Hepatocyte (in vitro differentiated cells): ENCODE measurements at places on chromosomes 5 and 9. TPM values are rescaled to one million over a fixed set of nuclear protein-coding genes. Genes with fewer than 3 reads are reported as not detected.

Gene KLHL9
- 41.6 and 43.1 TPM in 2 replicates for total RNA-seq

Gene UGT3A1
- 35.4 and 45.1 TPM in 2 replicates for total RNA-seq

GRCh38 chr5:175652741-175653663, 4.9 kb upstream of the HRH2 start:
- H3K27me3 ChIP-seq = peaks cover 14% of the 10 kb centered on the region
- H3K4me3 ChIP-seq = no peak overlapping the region
- H3K27ac ChIP-seq = no peak overlapping the region
- DNase-seq = no peak
- no peaks in the 10 kb centered on the region for H3K36me3 ChIP-seq

DNA sequence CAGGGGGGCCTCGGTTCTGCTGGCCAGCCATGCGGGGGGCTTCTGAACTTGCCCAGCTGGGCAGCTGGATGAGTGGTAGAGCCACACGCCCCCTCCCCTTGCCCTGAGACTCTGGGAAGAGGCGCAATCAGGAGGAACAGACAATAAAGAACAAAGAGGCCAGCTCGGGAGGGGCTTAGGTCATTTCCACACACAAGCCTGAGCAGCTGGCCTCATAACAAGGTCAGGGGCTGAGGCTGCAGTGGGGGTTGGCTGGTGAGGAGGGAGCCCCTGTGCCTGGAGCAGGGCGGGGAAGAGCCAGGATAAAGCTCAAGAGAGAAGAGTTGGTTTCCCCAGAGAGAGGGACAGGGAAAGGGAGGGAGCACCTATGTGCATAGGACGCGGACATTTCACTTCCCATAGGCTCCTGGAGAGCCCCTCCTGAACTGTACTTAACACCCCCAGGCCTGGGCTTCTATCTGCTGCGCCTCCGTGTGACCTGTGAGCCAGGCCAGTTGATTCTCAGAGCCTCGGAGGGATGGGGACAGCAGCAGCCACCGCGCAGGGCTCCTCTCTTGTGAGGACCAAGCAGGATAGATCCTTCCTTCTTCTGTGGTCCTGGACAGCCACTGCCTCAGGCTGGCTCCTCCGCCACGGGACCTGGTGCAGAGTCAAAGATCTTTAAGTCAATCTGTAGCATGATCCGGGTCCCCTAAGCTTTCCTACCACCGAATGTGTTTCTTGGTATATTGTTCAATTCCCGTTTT, 75.3 kb upstream of the GGTA1 start:
- no peaks in the 10 kb centered on the region for H3K27me3 ChIP-seq
- H3K4me3 ChIP-seq = no peak overlapping the region
- H3K4me1 ChIP-seq = no peaks in the 10 kb centered on the region
- no peak for DNase-seq
- no peak overlapping the region for H3K27ac ChIP-seq

DNA sequence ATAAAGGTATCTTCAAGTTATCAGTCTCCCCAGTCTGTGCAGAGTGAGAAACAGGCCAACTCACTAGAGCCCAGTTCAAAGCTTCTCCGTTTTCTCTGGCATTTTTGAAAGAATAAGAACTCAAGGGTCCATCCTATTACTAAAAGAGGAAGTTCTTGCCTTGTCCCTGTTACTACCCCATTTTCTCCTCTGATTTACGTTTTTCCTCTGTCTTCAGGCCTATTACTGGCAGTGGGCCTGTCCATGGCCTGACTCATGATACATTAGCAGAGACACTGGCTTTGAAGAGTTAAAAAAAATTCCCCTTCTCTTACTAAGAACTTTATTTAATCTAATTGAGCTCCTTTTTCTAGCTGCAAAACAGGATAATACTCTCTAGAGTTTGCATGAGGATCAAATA, 624.0 kb upstream of the KLF4 start:
- no peak overlapping the region for H3K27ac ChIP-seq
- no peak for DNase-seq
- no peak overlapping the region for H3K4me3 ChIP-seq
- peaks cover 13% of the 10 kb centered on the region for H3K4me1 ChIP-seq

- DNase-seq = peak; percentile 4
- no peaks in the 10 kb centered on the region for H3K36me3 ChIP-seq
- peaks cover 22% of the 10 kb centered on the region for H3K4me1 ChIP-seq
- H3K27me3 ChIP-seq = no peaks in the 10 kb centered on the region
These were observed 69.3 kb downstream of the ANKRD31 start for GRCh38 chr5:75167345-75167744.

Gene RMI1
- total RNA-seq = 5.4 and 5.8 TPM in 2 replicates

DNA sequence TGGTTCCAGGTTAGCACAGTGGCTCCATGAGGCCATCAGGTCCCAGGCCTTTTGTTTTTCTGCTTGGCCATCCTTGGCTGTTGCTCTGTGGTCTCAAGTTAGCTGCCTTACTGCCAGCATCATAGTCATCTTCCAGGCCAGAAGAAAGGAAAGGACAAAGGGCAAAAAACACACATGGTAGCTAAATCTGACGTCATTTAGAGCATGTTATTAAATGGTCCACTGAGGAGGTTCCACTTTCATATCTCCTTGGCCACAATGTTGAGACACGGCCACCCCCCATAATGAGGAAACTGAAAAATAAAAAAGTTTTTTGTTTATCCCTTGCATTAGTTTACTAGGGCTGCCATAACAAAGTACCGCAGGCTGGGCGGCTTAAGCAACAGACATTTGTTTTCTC, 106.4 kb upstream of the NIPBL start:
- H3K4me1 ChIP-seq = no peaks in the 10 kb centered on the region
- DNase-seq = no peak
- no peak overlapping the region for H3K4me3 ChIP-seq

DNA sequence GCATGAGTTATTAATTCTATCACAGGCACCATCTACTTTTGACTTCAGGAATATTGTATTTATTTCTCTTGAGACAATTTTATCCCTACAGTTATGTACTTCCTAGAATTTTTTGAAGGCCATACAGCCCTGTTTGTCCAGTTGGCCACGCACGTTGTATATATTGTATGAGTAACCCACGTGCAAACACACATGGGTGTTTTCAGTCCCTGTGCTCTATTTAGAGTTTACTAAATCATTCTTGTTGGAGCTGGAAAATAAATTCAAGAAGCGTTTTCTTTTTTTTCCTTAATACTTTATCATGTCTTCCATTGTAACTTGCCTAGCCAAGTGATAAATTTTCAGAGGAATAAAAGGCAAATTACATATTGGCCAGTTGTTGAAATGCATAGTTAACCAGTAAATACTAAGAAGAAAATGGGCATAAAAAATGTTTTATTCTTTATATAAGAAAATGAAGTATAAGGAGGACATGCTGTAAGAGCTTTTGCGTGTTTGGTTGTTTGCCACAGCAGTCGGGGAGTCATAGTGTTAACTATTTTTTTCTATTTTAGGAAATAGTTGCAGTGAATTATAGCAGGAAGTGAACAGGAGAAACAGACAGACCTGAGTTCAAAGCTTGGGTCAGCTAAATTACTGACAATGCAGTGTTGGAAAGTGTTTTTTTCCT, 86.4 kb upstream of the MINAR2 start:
- no peaks in the 10 kb centered on the region for H3K36me3 ChIP-seq
- H3K27ac ChIP-seq = no peak overlapping the region
- no peak for DNase-seq
- no peaks in the 10 kb centered on the region for H3K4me1 ChIP-seq

Gene GRIA1
- 0.50 and 0.64 TPM in 2 replicates for total RNA-seq

DNA sequence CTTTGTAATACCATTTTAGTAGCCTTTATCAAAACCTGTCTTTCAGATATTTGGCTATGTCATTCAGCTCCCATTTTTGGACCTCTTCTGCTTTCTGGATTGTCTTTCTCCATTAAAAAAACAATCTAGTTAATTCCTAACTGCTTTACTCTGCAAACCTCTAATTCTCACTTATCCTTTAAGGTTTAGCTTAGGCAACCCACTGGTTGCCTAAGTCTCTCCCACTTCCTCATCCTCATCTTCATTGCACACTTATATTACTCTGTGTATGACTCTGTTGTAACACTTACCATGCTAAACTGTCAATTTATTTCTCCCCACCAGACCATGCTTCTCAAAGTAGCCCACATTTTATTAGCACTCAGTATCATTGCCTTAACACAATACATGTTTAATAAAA, 205.0 kb upstream of the DMRTA1 start:
- no peaks in the 10 kb centered on the region for H3K36me3 ChIP-seq
- no peak for DNase-seq
- no peak overlapping the region for H3K27ac ChIP-seq

GRCh38 chr5:96157077-96157780, 195.6 kb upstream of the ELL2 start:
- no peaks in the 10 kb centered on the region for H3K27me3 ChIP-seq
- H3K4me3 ChIP-seq = no peak overlapping the region
- no peaks in the 10 kb centered on the region for H3K36me3 ChIP-seq
- H3K27ac ChIP-seq = peak overlapping the region; percentile 51
- peak; percentile 26 for DNase-seq
- H3K4me1 ChIP-seq = no peaks in the 10 kb centered on the region

- no peak overlapping the region for H3K27ac ChIP-seq
- H3K36me3 ChIP-seq = no peaks in the 10 kb centered on the region
- peaks cover 4% of the 10 kb centered on the region for H3K27me3 ChIP-seq
- H3K4me1 ChIP-seq = no peaks in the 10 kb centered on the region
- H3K4me3 ChIP-seq = no peak overlapping the region
These were observed 240.7 kb upstream of the DAPK1 start for GRCh38 chr9:87256973-87257372.

Gene NUTM2F
- 0.32 and 0.87 TPM in 2 replicates for total RNA-seq

Gene SLC46A2
- not detected in 2 replicates for total RNA-seq

Gene F2RL1
- total RNA-seq = 210 and 235 TPM in 2 replicates

Gene HMCN2
- 0.20 and 0.50 TPM in 2 replicates for total RNA-seq

- peak; percentile 46 for DNase-seq
- no peaks in the 10 kb centered on the region for H3K36me3 ChIP-seq
- no peak overlapping the region for H3K27ac ChIP-seq
These were observed 45.3 kb downstream of the PLPP7 start for GRCh38 chr9:131334629-131335367.

- no peaks in the 10 kb centered on the region for H3K36me3 ChIP-seq
- H3K27me3 ChIP-seq = no peaks in the 10 kb centered on the region
- DNase-seq = no peak
- peaks cover 12% of the 10 kb centered on the region for H3K4me1 ChIP-seq
- H3K4me3 ChIP-seq = no peak overlapping the region
These were observed 195.7 kb downstream of the CD180 start for GRCh38 chr5:67000794-67001475.

DNA sequence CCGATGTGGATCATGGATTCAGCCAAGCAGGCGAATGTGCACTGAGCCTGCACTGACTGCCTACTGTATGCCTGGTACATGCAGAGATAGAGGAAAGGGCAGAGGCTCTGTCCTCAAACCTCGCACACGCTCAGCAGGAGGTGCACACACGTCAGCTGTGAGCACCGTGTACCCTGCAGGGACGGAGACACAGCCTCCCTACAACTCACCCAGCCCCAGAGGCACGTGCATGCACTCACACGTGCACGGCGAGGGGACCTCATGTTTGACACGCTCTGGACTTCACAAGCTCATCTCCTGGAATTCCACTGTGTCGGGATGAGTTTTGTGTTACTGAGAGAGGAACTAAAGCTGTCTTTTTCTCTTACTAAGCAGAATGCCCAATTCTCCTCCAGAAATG, 48.4 kb downstream of the IRX2 start:
- no peak overlapping the region for H3K27ac ChIP-seq
- H3K4me3 ChIP-seq = no peak overlapping the region
- DNase-seq = no peak
- H3K4me1 ChIP-seq = no peaks in the 10 kb centered on the region
- no peaks in the 10 kb centered on the region for H3K27me3 ChIP-seq
- no peaks in the 10 kb centered on the region for H3K36me3 ChIP-seq

Gene FAT2
- 0.40 and 0.72 TPM in 2 replicates for total RNA-seq

DNA sequence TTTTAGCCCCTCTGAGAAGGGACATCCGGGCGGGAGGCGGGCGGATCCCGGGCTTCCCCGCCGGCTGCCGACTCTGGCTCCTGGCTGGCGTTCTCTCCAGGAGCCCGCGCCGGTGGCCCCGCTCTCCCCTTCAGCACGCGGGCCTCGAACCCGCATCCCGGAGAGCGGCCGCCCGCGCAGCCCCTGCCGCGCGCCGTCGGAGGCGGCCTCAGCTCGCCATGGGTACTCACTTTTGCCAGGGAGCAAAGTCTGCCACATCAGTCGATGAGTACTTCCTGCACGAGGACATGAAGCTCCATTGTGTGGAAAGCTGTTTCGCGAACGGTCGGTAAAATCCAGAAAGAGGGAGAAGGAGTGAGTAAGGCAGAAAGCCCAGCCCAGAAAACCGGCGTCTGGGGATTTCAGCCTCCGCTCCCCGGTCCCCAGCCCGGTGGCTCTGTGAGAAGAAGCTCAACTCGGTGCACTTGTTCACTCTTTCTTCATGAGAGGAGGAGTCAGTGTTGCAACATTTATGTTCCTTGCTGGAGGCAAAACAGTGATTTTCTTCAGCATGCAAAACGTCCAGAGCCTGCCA, at the start of gene PRLR:
PRLR (minus strand) TSS at position 450 of the 574 bp plus-strand sequence. CDS start 140,867 bp downstream, outside the sequence.
- DNase-seq = peak; percentile 77
- no peaks in the 10 kb centered on the region for H3K27me3 ChIP-seq
- H3K27ac ChIP-seq = peak within 1 kb of the TSS; percentile 86
- H3K4me1 ChIP-seq = peaks cover 10% of the 10 kb centered on the region

- no peaks in the 10 kb centered on the region for H3K36me3 ChIP-seq
- no peak for DNase-seq
- no peak overlapping the region for H3K4me3 ChIP-seq
- no peak overlapping the region for H3K27ac ChIP-seq
- H3K27me3 ChIP-seq = no peaks in the 10 kb centered on the region
These were observed 170.0 kb downstream of the FGF18 start for GRCh38 chr5:171589461-171589860.

- H3K36me3 ChIP-seq = no peaks in the 10 kb centered on the region
- no peaks in the 10 kb centered on the region for H3K4me1 ChIP-seq
- no peak overlapping the region for H3K27ac ChIP-seq
- no peak overlapping the region for H3K4me3 ChIP-seq
These were observed 64.3 kb downstream of the GRIN3A start for GRCh38 chr9:101674165-101674564.

GRCh38 chr9:124939944-124940343, 939 bp downstream of the GOLGA1 start:
- peak overlapping the region; percentile 95 for H3K27ac ChIP-seq
- H3K4me3 ChIP-seq = peak overlapping the region; percentile 64
- DNase-seq = no peak
- no peaks in the 10 kb centered on the region for H3K36me3 ChIP-seq
- no peaks in the 10 kb centered on the region for H3K27me3 ChIP-seq
- peaks cover 5% of the 10 kb centered on the region for H3K4me1 ChIP-seq

GRCh38 chr9:115262952-115263351, 145.0 kb upstream of the TNC start:
- no peaks in the 10 kb centered on the region for H3K27me3 ChIP-seq
- no peak overlapping the region for H3K4me3 ChIP-seq
- DNase-seq = no peak

Gene TRIM52
- total RNA-seq = 6.1 and 13.2 TPM in 2 replicates
